HT1080 (cell line): ENCODE measurements at places on chromosomes 1 and 21.
A peak's percentile ranks its signal among the peaks of the same experiment; 100 is the strongest.

DNA sequence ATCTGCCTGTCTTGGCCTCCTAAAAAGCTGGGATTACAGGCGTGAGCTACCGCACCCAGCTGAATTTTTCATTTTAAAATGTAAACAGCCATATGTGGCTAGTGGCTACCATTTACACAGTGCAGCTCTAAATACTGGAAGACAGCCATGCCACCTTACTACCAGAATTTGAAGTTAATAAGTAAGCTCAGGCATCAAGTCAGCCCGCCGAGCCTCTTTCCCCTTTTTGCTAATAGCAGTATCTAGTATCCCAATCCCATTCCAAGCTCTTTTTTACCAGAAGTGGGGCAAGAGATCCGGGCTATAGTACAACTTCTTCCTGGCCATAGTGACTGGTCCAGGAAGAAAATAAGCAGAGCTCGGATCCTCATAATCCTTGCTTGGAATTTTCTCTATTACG, 15.1 kb downstream of the TAF13 start:
- DNase-seq = no peak

- no peak for DNase-seq
These were observed 13.3 kb downstream of the AKNAD1 start for GRCh38 chr1:108843390-108844137.

DNA sequence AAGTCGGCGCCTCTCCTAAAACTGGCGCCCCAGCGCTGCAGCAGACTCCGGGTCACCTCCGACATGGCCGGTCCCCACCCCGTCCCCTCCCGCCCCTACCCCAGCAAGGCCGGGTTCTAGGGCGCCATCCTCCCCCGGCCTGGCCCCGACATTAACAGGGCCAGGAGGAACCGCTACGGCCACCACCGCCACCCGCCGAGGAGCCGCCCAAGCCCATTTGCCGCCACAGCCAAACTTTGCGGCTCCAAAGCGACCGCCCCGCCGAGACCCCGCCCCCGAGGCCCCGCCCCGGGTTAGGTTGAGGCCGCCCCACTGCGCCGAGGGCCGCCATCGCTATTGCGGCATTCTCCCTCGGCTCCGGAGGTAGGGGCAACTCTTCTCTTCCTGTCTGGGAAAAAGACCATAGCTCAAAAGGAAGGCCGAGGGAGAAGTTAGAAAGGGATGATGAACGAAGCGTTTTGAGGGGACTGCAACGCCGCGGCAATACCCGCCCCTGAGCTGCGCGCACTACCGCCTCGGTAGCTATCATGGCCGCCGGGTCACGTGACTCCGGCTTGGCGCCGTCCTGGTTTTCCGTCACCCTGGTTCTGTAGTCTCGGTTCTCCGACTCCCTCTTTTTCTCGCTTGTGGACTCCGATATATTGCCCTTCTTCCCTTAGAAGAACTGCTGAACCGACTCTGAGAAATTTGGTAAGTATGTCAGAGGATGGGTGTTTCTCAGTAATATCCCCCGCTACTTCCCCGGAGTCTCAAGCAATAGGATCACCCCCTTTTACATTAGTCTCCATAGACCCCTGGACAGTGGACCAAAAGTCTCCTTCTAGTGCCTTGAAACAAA, at the start of the genes AIDA and BROX:
Gene AIDA, minus strand, starts transcription at position 239 of the 838 bp plus-strand sequence. Its CDS starts 174 bp downstream, at position 65.
Gene BROX, plus strand, starts transcription at position 312 of the 838 bp plus-strand sequence. CDS start 3,136 bp downstream, outside the sequence.
- DNase-seq = peak; percentile 73

DNA sequence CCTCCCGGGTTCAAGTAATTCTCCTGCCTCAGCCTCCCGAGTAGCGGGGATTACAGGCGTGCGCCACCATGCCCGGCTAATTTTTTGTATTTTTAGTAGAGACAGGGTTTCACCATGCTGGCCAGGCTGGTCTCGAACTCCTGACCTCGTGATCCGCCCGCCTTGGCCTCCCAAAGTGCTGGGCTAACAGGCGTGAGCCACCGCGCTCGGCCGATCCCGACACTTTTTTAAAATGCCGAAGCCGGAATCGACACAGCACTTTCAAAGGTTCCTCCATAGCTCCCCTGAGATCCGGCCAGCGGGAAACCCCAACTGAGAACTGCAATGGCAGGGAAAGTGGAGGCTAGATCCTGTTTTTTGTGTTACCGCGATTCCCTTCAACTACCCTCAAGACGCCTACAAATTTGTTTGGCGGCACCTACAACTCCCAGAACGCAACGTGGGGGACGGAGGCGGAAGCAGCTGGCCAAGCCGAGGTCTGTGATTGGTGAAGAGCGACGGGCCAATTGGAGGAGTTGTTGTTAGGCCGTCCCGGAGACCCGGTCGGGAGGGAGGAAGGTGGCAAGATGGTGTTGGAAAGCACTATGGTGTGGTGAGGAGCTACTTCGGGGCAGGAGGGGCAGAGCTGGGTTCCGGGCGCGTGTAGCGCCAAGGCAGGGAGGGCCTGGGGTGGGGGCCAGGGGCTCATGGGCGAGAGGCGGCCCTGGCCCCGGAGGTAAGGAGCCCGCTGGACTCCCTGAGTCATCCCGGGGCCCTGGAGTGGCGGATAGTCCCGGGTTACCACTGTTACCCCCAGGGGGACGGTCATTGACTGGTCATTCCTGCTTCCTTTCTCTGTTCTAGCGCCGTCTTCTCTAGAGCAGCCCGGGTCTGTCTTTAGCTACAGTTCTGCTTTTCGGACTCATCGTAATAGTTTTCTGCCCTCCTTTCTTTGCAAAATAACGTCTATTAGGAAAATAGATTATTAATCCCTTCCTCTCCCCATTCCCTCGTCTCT, at the start of gene PSMD4:
Gene PSMD4, plus strand, starts transcription at position 518 of the 997 bp plus-strand sequence. Its CDS starts 49 bp downstream, at position 567.
- DNase-seq = peak; percentile 94

- peak; percentile 37 for DNase-seq
These were observed 50.1 kb downstream of the KLHDC7A start for GRCh38 chr1:18530587-18531502.

- peak; percentile 8 for DNase-seq
These were observed 145.5 kb downstream of the TBX15 start for GRCh38 chr1:118842452-118843201.

DNA sequence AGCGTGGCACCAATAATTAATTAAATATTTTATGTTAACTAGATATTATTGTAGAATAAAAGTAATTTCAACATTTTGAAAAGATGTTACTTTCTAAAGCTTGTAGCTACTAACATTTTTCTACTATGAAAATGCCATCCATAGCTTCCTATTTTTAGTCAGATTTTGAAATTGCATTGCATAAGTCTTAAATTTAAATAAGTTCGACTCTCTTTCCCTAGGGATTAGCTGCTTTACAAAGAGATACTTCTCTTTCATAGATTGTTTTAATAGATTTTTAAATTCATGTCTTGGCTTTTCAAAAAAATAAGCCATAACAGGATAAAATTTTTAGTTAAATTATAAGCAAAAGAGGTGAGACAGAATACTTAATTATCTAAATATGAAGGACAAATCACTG, 1279.6 kb downstream of the KCNT2 start:
- no peak for DNase-seq

GRCh38 chr1:47584249-47584648, 146.4 kb downstream of the FOXD2 start:
- no peak for DNase-seq

DNA sequence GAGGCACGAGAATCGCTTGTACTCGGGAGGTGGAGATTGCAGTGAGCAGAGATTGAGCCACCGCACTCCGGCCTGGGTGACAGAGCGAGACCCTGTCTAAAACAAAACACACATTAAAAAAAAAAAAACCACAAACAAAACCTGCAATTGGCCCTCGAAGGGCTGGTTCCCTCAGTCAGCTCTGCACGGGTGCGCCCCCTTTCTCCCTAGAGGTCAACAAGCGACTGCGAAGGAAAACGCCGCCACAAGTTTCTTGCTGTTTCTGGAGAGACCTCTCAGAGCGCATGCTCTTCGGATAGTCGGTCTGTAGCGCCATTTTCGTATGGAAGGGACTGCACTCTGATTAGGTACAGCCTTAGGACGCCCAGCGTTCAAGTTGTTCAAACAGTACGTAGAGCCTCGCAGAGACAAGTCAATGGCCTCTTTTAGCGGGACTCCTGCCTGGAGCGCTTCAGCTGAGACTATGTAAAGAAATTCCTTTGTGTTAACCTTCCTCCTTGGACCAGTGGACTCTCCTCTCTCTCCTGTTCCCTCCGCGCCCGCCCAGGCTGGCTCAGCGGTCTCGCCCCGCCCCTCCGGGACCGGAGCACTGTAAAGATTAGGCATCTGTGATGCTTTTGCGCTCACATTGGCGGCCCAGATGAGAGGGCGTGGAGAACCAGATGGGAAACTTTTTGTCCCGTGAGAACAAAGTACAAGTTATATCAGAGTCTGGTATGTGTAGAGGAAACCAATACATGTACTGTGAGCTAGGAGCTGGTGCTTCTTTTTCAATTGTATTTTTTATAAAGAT, 1.0 kb upstream of the CDC14A start:
- peak; percentile 76 for DNase-seq

DNA sequence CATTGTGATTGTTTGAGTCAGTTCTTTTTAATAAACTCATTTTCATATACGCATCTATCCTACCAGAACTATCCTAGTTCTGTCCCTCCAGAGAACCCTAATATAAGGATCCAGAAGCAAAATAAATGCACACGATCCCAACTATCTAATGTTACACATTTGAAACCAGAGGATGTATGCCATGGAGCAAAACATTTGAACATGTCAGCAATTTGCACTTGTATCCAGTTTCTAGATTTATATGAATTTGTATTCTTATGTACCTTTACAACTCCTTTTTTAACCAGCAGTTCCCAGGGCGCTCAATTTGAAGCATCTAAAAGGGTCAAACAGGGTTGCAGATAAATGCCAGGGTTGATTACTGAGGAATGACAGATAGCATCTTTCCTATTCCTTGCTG, 2.1 kb downstream of the EXTL2 start:
- no peak for DNase-seq

- DNase-seq = peak; percentile 27
These were observed 194.6 kb downstream of the GREM2 start for GRCh38 chr1:240417317-240417716.

- DNase-seq = peak; percentile 94
These were observed 705 bp upstream of the SLC50A1 start for GRCh38 chr1:155134880-155135414.

GRCh38 chr1:66000033-66000637, 207.4 kb downstream of the PDE4B start:
- no peak for DNase-seq

- no peak for DNase-seq
These were observed 37.9 kb downstream of the PIGM start for GRCh38 chr1:159993911-159994310.

- no peak for DNase-seq
These were observed 28.6 kb downstream of the TMEM53 start for GRCh38 chr1:44645476-44646244.

GRCh38 chr21:43861706-43862105, 3.3 kb upstream of the AGPAT3 start:
- DNase-seq = no peak

DNA sequence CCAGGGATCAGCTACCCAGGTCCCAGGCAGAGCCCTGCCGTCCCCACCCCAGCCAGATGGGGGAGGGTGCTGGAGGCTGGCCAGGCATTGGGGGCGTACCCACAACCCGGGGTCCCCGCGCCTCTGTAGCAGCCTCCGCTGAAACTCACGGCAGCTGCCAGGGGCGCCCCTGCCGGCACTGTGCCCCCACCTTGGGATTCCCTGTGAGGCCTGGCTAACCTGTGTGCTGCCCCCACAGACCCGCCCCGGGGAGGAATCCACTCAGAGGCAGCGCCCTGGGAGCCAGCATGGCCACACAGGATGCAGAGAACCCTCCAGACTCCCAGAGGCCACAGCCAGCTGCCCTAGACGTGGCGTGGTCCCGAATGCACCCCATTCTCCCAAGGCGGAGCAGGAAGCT, 3.8 kb downstream of the DVL1 start:
- DNase-seq = no peak

GRCh38 chr21:31509194-31510017, 150.1 kb upstream of the SOD1 start:
- peak; percentile 49 for DNase-seq

- no peak for DNase-seq
These were observed 43.2 kb upstream of the ACTRT2 start for GRCh38 chr1:2977886-2978611.

DNA sequence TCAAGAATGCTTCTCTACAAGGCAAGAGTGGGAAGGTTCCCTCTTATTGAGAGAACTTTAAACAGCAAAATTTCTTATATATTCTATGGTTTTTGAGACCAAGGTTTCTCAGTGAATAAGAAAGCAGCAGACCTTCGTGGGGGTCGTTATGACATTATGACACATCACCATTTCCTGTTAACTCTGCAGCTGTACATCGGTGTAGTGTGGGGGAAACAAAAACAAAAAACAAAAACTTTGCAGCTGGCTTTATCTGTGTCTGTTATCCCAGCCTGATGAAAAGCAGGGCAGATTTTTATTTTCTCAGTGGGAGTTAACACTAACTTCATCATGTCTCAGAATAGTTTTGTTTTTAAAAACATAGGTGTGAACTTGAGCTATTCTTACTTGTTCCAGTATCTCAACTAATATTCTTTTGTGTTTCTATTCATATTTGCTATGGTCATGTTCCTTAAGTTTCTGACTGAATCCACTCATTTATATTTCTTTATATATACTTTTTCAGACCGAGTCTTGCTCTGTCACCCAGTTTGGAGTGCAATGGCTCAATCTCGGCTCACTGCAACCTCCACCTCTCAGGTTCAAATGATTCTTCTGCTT, 2.1 kb downstream of the SDE2 start:
- DNase-seq = peak; percentile 34

DNA sequence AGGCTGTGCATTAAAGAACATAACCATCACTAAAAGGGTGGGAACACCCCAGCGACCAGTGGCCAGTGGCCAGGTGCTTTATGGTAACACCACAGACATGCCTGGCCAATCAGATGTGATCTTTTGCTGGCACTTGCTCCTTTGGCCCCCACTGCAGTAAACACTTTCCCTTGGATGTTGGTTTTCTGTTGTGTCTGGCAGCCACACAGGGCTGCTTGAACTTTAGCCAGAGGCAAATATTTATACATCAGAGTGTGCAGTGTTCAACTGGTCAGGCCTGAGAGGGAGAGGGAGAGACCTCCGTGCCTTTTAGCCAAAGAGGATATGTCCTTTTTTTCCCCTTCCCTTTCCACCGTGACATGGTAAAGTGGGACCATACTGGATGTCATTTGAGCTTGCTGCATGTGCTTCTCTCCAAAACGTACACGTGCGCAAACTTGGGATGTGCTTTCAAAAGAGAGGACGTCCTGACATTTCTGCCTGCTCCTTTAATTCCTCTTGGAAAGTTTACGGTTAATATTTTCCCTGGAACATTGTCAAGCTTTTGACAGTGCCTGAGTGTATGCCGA, 101.2 kb downstream of the NFIA start:
- DNase-seq = no peak

DNA sequence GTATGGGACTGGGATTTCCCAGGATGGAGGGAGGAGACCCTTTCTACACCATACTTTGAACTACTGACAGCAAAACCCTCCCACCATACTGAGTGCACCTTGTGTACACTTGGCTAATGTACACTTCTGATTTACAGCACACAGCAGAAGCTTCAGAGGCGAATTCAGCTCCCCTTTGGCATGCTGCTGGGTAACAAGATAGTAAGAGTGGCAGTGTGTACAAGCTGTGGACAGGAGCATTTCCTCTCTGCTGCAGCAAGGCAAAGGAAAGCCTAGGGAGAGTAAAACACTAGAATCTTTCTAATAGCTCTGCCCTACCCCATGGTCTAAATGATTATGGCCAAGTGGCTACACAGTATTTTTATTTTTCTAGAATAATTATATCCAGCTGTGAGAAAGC, 83.9 kb upstream of the ARTN start:
- DNase-seq = no peak
